ENCODE measurements at places on chromosomes 7 and 10. TPM values are rescaled to one million over a fixed set of nuclear protein-coding genes. Genes with fewer than 3 reads are reported as not detected.

DNA sequence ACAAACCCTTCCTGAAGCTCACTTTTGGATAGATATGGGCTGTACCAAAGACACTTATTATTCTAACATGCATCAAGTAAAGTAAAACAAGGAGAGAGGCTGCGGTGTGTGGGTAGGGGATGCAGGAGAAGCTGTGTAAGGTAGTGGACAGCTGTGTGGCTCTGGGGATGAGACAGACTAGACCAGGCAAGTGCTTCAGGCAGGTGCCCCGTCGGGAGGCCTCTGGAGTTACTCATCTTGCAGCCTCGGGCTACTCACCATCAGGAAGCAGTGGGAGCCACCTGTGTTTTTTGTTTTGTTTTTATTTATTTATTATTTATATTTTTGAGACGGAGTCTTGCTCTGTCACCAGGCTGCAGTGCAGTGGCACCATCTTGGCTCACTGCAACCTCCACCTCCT is 49.3 kb upstream of the NCAPG2 start:
- no peak for DNase-seq
- H3K27me3 ChIP-seq, result no peaks in the 10 kb centered on the region
- no peaks in the 10 kb centered on the region for H3K4me1 ChIP-seq
- H3K27ac ChIP-seq, result no peak overlapping the region
- no peak overlapping the region for H3K4me3 ChIP-seq

DNA sequence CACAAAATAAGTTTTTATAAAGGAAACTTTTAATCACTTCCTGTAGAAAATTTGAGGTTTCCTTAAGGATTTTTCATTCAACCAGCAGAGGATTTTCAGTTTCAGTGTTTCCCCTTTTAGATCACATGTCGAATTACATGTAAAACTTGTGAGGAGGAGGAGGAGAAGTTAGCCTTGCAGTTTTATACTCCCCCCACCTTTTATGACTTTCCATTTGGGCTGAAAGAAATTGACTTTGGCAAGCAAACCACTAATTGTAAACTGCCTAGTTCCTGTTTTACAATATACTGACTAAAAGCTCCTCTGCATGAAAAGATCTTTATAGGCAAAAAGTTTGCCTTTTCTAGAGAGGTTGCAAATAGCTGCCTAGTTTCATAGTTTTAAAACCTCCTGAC is 3.0 kb downstream of the BAMBI start:
- peaks cover 6% of the 10 kb centered on the region for H3K4me1 ChIP-seq
- no peak overlapping the region for H3K27ac ChIP-seq
- peak overlapping the region; percentile 73 for H3K4me3 ChIP-seq
- peaks cover 9% of the 10 kb centered on the region for H3K27me3 ChIP-seq
- no peak for DNase-seq

DNA sequence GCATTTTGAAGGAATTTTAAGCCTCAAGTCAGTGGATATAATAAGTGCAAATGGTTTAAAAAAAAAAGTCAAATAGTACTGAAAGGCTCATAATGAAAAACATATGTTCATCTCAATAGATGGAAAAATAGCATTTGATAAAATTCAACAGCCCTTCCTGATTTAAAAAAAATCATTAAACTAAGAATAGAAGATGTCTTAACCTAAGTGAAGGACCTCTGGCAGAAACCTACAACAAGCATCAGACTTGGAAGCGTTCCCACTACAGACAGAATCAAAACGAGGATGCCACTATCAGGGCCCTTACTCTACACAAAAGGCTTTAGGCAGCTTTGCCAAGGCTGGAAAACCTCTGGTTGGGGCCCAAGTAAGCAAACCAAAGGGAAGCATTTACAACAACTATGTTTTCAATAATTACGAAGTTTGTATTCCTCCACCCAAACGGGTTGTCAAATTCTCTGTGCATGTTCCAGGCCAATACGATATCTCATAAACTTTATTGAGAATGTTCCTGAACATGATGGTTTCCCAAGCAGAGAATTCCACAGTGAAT is 45.1 kb downstream of the CYTH3 start:
- H3K27me3 ChIP-seq, result no peaks in the 10 kb centered on the region
- H3K36me3 ChIP-seq, result no peaks in the 10 kb centered on the region
- peak overlapping the region; percentile 30 for H3K27ac ChIP-seq
- DNase-seq, result peak; percentile 72
- H3K4me1 ChIP-seq, result peaks cover 16% of the 10 kb centered on the region

DNA sequence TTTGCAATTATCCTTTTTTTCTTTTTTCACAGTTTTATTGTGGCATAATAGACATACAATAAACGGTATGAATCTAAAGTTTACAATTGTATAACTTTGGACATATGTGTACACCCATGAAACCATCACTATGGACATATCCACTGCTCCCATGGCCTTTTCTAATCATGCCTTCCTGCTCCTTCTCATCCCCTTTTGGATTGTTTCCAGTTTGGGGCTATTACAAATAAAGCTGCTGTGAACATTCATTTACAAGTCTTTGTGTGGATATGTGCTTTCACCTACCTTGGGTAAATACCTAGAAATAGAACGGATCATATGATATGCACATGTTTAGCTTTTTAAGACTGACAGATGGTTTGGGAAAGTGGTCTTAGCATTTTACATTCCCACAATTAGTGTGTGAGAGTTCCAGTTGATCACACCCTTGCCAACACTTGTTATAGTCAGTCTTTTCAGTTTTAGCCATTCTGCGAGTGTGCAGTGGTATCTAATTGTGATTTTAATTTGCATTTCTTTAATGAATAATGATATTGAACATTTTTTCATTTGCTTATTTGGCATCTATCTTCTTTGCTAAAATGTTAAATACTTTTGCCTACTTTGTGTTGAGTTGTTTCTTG is 120.9 kb upstream of the KAT6B start:
- H3K27me3 ChIP-seq, result no peaks in the 10 kb centered on the region
- H3K4me3 ChIP-seq, result no peak overlapping the region
- no peak for DNase-seq
- no peaks in the 10 kb centered on the region for H3K4me1 ChIP-seq

DNA sequence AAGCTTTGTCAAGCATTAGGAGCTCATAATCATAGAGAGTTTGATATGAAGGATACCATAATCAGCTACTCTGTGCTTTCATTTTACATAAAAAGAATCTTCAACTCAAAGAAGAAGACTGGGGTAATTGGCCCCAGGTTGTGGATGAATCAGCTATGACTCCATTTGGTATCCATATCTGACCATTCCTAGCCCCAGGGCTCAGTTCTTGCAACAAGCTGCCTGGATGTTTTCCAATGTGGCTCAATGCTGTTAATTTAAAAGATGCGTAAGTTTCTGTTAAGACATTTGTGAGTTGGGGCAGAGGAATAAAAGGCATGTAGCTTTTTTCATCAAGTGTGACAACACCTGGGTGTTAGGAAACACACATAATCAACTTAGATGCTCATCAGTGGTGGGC is 951.1 kb downstream of the NRG3 start:
- H3K4me1 ChIP-seq, result no peaks in the 10 kb centered on the region
- H3K27ac ChIP-seq, result no peak overlapping the region
- peak; percentile 1 for DNase-seq

- peak; percentile 99 for DNase-seq
- H3K27ac ChIP-seq, result peak overlapping the region; percentile 93
Observed at GRCh38 chr10:33273295-33274002, 61.0 kb downstream of the NRP1 start.

GRCh38 chr7:151115121-151115835 is 29.0 kb downstream of the AGAP3 start:
- H3K4me1 ChIP-seq, result peaks cover 16% of the 10 kb centered on the region
- H3K4me3 ChIP-seq, result no peak overlapping the region
- H3K27ac ChIP-seq, result no peak overlapping the region
- peaks cover 11% of the 10 kb centered on the region for H3K36me3 ChIP-seq
- H3K27me3 ChIP-seq, result no peaks in the 10 kb centered on the region

DNA sequence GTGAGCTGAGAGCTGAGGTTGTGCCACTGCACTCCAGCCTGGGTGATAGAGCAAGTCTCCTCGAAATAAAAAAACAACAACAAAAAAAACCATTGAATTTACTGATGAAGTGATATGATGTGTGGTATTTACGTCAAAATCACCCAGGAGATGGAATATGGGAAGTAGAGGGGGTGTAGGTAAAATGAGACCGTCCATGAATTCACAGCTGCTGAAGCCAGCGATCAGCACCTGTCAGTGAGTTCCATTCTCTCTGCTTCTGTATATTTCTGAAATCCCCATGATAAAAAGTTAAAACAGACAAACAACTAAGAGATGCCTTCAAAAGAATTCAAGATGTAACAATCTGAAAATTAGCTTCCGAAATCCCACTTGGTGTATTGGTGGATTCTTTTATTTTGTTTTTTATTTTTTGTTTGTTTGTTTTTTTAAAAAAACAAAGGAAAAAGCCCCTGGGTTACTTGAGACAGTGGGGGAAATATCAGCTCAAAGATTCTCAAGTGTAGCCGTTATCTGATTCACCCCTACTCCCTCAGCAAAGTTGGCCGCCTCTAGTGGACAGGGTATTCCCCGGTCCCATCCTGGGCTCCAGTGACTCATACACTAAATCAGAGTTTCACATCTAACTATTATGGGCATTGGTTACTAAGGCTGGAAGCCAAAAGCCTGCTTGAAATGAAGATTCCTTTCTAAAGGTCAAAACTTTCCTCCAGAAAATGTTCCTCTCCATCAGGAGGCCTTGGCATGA is 76.4 kb downstream of the MAP3K8 start:
- H3K36me3 ChIP-seq, result no peaks in the 10 kb centered on the region
- no peaks in the 10 kb centered on the region for H3K27me3 ChIP-seq
- no peak overlapping the region for H3K27ac ChIP-seq
- peaks cover 2% of the 10 kb centered on the region for H3K4me1 ChIP-seq

- no peak overlapping the region for H3K4me3 ChIP-seq
- no peak for DNase-seq
- no peak overlapping the region for H3K27ac ChIP-seq
- H3K36me3 ChIP-seq, result no peaks in the 10 kb centered on the region
- peaks cover 6% of the 10 kb centered on the region for H3K27me3 ChIP-seq
Observed at GRCh38 chr7:2482725-2483451, 6.7 kb upstream of the GRIFIN start.

GRCh38 chr10:456486-456885 is 233.0 kb downstream of the DIP2C start:
- H3K27ac ChIP-seq, result no peak overlapping the region
- H3K36me3 ChIP-seq, result no peaks in the 10 kb centered on the region
- DNase-seq, result no peak
- no peaks in the 10 kb centered on the region for H3K4me1 ChIP-seq
- no peaks in the 10 kb centered on the region for H3K27me3 ChIP-seq

DNA sequence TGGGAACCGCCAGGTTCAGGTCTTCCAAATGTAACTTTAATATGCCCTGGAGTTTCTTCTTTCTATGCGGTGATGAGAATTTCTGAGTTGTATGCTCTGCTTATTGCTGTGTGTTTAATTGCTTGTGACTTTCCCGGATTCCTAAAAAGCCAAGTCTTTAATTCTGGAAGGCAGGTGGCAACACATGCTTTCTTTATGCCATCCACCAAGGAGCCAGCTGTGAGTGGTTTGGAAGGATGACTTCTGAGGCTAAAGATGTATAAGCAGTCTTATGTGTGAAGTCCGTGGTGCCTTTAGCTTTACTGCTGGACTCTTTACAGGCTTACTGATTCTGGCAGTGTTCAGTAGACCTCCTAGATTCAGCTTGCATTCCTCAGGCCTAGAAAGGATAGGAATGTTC is 3.1 kb downstream of the SDK1 start:
- H3K4me3 ChIP-seq, result no peak overlapping the region
- H3K4me1 ChIP-seq, result no peaks in the 10 kb centered on the region
- no peaks in the 10 kb centered on the region for H3K36me3 ChIP-seq
- no peaks in the 10 kb centered on the region for H3K27me3 ChIP-seq
- no peak for DNase-seq

Gene PCDH15
- 0.09 TPM for polyA plus RNA-seq

Gene STK31
- 0.01 TPM for polyA plus RNA-seq

Gene SVIL
- polyA plus RNA-seq, result 28.5 TPM

Gene CHST15
- polyA plus RNA-seq, result 11.7 TPM
